ENCODE measurements at places on chromosomes 5 and 9. TPM values are rescaled to one million over a fixed set of nuclear protein-coding genes. Genes with fewer than 3 reads are reported as not detected.

The CTXN3 gene
- not detected for total RNA-seq

The OTP gene
- total RNA-seq = not detected

The IRX4 gene
- total RNA-seq = not detected

DNA sequence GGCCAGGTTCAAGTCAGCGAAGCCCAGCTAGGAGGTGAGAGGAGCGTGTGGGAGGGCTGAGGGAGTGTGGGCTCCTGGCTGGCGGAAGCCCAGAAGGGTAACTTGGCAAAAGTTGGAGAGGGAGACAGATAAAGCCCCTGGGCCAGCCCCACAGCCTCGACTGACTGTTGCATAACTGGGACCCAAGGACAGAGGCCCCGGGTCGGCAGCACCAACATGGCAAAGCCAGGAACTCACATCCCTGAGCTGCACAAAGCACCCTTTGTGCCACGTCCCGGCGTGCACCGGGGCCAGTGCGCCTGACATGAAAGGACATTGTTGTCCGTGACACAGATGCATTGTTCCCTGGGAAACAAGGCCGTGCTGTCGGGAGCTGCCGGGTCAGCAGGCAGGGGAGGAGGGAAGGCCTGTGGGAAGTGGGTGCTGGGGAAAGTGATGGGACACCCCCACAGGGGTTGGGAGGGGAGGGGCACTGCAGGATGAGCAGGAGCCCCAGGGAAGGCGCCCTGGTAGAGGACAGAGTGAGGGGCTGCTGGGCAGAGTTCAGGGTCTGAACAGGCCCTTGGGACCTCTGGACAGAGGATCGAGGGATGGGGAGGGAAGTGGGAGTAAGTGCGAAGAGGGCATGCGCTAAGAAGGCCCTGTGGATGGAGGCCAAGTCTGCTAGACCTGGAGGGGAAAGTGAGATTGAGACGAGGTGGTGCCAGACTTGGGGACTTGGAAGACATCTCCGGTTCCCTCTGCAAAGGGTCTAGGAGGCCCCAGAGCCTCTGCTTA is 13.0 kb upstream of the DPM2 start:
- DNase-seq = no peak

DNA sequence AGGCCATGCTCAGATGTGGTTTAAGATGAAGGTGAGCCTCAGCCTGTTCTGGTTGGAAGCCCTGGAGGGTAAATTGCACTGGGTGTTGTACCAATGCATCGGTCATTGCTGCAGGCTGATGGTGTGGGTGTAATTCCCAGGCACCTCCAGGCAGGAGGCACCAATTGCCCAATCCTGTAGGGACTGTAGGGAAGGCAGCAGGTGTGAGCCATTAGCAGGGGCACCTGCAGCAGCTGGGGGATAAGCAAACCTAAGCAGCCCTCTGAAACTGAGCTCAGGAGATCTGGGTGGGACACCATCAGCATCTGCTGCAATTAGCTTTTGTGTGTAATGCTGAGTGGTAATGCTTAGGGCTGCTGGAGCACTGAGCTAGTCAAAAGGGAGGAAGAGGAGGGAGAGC is 190.1 kb upstream of the TBC1D2 start:
- DNase-seq = no peak

DNA sequence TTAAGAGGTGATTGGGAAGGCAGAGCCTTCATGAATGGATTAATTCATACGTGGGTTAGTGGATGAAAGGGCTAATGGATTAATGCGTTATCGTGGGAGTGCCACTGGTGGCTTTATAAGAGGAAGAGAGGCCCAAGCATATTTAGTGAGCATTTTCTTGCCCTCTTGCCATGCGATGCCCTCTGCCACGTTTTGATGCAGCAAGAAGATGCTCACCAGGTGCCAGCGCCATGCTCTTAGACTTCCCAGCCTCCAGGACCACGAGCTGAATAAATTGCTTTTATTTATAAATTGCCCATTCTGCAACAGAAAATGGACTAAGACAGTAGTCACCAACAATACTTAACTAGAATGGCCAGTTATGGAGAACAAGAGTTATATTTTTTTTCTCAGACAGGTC is 24.2 kb downstream of the DAPK1 start:
- DNase-seq = no peak

DNA sequence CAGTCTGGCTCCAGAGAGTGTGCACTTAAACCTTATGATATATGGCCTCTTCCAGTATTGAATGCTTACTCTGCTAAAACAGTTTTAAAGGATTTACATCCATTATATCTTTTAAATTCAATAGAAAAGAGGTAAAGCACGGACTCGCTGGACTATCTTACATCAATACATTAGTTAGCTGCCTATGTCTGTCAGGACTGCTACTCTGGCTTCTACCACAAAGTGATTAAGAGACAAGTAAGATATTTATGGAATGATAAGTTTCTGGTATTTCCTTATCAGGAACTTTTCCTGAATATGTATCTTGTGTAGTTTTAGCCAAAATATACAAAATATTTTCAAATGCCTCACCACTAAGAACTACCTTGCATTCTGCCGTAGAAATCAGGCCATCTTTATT is 295.1 kb downstream of the ISL1 start:
- no peak for DNase-seq

DNA sequence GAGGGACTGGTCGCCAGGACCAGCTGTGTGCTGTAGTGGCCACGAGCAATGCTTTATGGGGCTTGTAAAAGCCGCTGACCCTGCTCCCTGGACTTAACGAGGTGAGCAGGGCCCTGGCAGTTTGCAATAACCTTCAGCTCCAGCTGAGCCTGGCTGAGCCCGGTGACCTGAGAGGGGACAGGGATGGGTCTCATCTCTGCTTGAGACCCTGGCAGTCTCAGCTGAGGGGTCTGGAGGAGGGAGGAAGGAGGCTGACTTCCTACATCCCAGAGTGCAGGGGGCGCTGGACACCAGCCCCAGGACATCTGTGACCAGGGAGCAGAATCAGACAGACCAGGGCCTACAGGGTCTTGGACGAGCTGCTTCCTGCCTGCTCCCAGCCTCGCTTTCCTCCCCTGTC is 277.5 kb upstream of the MVB12B start:
- DNase-seq = no peak

DNA sequence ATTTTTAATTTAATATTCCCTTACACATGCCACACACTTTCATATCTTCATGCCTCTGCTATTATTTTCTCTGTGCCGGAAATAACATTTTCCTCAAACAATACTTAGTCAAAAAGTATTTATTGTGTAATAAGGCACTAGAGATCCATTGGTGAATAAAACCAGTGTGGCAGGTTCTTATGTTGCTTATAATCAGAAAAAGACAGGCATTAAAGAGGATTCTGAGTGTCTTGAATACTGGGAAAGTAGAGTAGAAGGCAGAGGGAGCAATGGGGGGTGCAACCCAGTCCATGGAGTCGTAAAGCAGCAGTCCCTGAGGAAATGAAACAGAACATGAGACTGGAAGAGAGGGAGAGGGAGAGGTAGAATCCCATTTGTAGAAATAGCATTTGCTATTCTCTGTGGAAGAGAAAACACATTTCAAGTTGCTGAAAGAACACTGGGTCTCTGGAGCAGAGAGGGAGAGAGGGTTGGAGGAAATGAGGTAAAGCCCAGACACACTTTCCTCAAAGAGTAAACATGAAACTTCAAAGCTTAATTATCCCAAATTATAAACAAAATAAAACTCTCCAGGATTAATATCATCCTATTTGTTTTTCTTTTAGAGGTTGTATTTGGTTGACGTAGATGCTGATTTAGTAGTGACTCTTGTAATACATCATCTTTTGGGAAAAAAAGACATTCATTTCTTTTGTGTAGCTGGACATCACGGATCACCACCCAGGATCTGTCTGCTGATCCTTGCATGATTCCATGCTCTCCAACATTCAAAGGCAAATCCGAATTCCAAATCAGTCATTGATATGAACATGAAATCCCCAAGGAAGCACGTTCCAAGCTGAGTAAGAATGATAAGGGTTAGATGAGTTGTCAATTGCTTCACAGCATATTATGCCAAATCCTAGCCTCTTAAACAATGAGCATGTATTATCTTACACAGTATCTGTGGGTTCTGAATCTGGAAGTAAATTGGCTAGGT is 37.4 kb upstream of the GRAMD2B start:
- no peak for DNase-seq
